ENCODE measurements at places on chromosomes 7 and 10. TPM values are rescaled to one million over a fixed set of nuclear protein-coding genes. Genes with fewer than 3 reads are reported as not detected.

SSMEM1 gene
- not detected for total RNA-seq

GRCh38 chr7:116139007-116139406 is 71.3 kb upstream of the TES start:
- no peak for DNase-seq
- H3K27me3 ChIP-seq = no peaks in the 10 kb centered on the region
- H3K4me3 ChIP-seq = no peak overlapping the region
- no peak overlapping the region for H3K27ac ChIP-seq

DNA sequence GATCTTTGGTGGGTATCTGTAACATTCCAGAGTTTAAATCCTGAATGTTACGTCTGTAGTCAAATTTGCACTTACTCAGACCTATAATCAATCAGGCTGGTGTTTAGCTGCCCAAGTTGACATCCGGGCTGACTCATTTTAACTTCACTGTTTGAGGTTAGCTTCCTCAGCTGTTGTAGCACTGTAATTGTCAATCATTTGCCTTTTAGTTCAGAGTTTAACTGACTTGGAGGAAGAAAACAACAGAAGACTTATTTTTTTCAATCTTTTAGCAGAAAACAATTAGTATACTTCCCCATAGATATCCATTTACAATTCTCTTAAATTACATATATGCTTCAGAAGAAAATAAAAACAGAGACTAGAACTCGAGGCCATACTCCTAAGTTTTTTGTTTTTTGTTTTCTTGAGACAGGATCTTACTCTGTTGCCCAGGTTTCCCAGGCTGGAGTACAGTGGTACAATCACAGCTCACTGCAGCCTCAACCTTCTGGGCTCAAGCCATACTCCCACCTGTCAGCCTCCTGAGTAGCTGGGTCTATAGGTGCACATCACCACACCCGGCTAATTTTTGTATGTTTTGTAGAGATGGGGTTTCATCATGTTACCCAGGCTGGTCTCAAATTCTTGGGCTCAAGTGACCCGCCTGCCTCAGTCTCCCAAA is 38.5 kb upstream of the LRRC17 start:
- H3K4me1 ChIP-seq = no peaks in the 10 kb centered on the region
- no peaks in the 10 kb centered on the region for H3K27me3 ChIP-seq
- no peak overlapping the region for H3K4me3 ChIP-seq
- no peak for DNase-seq
- no peak overlapping the region for H3K27ac ChIP-seq

GRCh38 chr10:58618158-58618676 is 105.5 kb downstream of the BICC1 start:
- DNase-seq = no peak

DNA sequence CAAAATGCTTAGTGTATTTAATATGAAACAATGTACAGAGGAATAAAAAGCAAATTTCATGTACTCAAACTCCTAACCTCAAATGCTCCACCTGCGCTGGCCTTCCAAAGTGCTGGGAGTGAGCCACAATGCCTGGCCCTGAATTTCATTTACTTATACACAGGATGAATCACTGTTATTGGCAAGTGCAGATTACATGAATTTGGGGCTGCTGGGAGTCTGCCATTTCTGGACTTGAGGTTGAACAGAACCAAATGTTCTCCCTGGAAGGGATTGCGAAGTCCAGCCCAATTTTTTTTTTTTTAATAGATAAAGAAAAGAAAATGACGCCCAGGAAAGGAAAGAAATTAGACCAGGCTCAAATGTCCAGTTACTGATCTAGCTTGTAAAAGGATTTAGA is 6.8 kb upstream of the CSTF2T start:
- no peaks in the 10 kb centered on the region for H3K27me3 ChIP-seq
- no peak for DNase-seq
- peaks cover 3% of the 10 kb centered on the region for H3K4me1 ChIP-seq
- no peak overlapping the region for H3K27ac ChIP-seq

GRCh38 chr10:44309939-44310761 is 74.7 kb downstream of the CXCL12 start:
- H3K27me3 ChIP-seq = peaks cover 6% of the 10 kb centered on the region
- no peak for DNase-seq
- H3K4me3 ChIP-seq = peak overlapping the region; percentile 24
- no peaks in the 10 kb centered on the region for H3K36me3 ChIP-seq
- H3K27ac ChIP-seq = no peak overlapping the region

DNA sequence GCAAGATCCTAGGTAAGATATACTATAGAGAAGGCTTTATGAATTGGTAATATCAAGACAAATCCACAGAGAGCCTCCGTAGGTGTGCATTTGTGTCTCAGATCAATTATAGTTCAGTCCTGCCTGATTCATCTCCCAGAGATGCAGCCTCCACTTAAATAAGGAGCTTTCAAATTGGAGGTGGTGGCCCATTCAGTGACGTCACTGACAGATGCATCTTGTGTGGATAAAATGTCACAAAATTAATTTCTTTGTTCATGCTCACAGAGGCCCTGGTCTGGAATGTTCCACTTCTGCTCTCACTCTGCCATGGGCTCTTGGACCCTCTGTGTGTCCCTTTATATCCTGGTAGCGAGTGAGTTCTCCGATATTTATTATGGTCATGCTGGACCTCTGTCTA is 157.1 kb upstream of the PRSS58 start:
- H3K4me1 ChIP-seq = no peaks in the 10 kb centered on the region
- H3K36me3 ChIP-seq = no peaks in the 10 kb centered on the region
- no peak overlapping the region for H3K27ac ChIP-seq
- H3K4me3 ChIP-seq = no peak overlapping the region
- H3K27me3 ChIP-seq = no peaks in the 10 kb centered on the region
